ENCODE measurements at places on chromosomes 1 and 21.

GRCh38 chr1:50976890-50977574 lies 7.0 kb downstream of the CDKN2C start:
- peak; percentile 78 for DNase-seq

DNA sequence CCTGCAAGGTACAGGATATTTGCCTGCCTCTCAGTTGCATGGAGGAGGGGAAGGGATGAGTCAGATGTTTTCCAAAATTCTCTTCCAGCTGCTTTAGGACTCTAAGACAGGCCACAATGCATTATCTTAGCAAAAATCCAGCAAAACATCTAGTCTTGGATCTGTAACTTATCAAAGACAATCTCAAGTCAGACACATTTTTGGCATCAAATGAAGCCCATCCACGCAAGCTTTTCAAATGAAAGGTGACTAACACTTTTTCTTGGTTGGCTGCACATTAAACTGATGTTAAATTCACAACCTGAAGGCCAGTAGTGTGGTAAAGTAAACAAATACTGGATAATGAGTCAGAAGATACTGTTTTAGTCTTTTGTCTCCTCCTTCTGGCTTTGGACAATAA lies 21.3 kb downstream of the FAM78B start:
- no peak for DNase-seq

DNA sequence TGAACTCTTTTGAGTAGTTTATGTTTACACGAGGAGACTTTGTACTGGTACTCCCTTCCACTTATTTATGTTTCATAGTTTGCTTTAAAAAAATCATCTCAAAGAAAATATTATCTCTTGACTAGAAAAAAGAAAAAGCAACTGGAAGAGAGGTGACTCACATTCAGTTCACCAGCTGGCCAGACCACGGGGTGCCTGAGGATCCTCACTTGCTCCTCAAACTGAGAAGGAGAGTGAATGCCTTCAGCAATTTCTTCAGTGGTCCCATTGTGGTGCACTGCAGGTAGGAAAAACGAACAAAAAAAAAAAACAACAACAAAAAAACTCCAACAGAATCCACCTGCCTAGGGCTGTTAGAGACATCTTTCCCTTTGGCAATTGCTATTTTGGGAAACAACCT lies 102.9 kb downstream of the PTPRC start:
- peak; percentile 24 for DNase-seq

GRCh38 chr1:2840036-2840809 lies 38.7 kb upstream of the TTC34 start:
- no peak for DNase-seq

Measured in adipocyte (in vitro differentiated cells).